H4 (cell line): ENCODE measurements at places on chromosomes 3 and 15. TPM values are rescaled to one million over a fixed set of nuclear protein-coding genes. Genes with fewer than 3 reads are reported as not detected.

- no peak for DNase-seq
These were observed 98.5 kb upstream of the SLC25A36 start for GRCh38 chr3:140842984-140843649.

DNA sequence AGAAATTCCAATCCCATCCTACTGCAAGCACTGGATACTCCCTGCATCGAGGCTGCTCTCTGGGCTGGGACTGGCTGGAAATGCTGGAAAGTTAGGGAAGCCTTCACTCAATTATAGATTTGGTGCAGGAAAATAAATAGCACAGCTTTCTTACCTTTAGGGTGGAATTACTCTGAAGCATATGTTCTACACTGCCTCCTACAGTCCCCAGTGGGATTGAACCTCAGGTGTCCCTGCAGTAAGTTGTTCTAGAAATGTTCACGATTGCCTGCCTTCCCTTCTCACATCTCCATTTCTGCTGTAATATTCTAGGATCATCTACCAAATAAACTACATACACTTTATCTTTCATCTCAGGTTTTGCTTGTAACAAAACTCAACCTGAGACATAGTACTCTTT lies 536.7 kb upstream of the LMCD1 start:
- no peak for DNase-seq

GRCh38 chr3:30350011-30350410 lies 256.4 kb upstream of the TGFBR2 start:
- no peak for DNase-seq

GRCh38 chr15:29636140-29636539 lies 186.1 kb downstream of the TJP1 start:
- no peak for DNase-seq

DNA sequence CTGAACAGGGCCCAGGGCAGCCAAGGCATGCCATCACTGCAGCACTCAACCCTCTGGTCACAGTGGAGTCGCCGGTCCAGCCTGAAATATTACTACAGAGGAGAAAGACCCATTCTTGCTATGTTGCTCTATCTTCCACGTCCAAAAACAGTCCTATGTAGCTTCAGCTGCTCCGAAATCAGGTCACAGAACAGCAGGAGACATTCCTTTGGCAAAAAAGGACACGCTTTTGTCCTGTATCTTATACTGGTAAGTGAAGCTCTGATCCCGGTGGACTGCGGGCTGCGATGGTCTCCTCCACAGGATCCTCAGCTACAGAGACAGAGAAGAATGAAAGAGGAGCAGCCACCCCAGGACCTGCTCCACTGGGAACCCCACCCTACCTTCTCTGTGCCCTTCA lies 17.6 kb downstream of the ELP6 start:
- no peak for DNase-seq

DNA sequence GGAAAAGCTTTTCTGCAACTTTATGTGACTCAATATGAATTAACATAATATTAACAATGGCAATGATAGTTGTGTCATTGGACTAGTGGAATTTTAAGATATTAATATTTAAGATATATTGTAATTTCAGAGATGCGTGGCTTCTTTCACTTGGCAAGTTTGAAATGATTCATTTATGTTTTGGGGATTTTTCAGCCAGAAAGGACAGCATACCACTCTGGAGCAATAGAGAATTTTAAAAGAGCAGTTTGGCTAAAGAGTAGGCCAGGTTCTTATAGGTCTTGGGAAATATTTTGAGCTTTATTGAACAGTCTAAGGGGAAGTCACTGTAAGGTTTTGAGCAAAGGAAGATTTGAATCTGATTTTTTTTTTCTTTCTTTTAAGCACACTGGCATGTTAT lies 16.5 kb downstream of the GMPS start:
- no peak for DNase-seq

DNA sequence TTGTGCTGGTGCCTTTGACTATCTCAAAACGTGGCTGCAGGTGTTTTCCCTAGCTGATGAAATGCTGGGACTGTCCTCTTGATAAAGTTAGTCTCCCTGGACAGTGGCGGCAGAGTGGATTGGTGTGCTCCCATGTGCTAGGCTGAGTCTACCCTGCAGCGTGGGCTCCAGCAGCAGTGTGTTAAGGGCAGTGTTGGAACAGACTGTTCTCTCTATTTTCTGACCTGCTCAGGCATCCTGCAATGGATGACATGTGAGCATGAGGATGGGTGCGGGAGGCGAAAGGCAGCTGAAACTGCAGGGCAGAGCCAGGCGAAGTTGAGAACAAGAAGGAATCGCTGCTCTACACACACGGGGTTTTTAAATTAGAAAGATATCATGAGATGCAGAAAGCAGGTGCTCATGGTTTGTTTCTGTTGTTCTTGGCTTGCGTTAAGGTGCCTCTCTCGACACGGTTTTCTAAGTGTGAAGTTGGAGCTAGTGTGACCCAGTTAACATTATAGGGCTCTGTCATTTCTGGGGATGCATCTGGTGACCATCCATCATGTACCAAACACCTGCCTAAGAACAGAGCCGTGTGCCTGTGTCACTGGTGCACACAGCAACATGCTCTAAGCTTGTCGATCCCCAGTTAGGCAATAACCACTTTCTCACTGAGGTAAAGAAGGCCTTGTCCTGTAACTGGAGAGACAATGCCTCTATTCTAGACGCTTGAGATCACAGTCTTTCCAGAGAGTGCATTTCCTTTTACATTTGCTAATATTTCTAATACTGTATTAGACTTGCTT lies 44.3 kb downstream of the SLCO3A1 start:
- DNase-seq, result no peak

GRCh38 chr3:72380193-72380592 lies 468.1 kb downstream of the SHQ1 start:
- no peak for DNase-seq

DNA sequence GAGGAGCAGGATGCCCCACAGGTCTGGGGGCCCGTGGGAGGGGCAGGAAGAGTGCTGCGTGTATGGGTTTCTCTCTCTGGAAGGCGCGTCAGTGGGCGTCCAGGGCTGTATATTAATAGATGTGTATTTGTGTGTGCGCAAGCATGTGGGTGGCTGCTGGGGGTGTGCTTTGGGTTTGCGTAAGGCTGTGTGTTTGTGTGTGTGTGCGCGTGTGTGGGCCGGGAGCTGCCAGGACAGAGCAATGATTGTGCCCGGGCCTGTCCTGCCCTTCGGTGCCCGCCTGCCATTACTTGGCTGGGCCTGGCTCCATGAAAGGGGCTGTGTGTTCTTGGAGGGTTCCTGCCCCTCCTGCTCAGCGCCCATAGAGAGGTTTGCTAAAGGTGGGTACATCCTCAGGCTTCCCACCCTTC lies 16.3 kb downstream of the CSPG4 start:
- no peak for DNase-seq

- no peak for DNase-seq
These were observed 106.5 kb upstream of the EPHA3 start for GRCh38 chr3:89000886-89001285.

DNA sequence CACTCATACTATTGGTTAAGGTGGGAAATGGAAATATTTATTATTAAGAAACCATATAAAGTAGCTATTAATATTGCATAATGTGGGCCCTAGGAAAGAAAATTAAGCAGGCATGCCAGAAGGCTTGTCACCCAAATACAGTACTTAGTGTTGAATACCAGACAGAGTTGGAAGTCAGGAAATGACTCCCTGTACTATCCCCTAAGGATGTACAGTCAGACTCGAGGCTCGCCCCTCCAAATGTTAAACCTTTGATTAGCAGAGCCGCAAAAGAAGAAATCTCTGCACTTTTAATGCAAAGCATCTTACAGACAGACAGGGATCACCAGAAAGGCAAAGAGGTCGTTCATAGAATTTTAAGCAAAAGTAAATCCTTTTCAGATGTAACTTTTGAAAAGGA lies 11.3 kb upstream of the RBSN start:
- DNase-seq, result no peak

Gene BFSP2
- total RNA-seq, result not detected in 2 replicates

Gene FAM107A
- not detected in 2 replicates for total RNA-seq
